Activated T-helper 1 cell treated with Interleukin-2 at 50 U/mL for 16 hours (primary cell): ENCODE measurements at places on chromosomes 5 and 9.

DNA sequence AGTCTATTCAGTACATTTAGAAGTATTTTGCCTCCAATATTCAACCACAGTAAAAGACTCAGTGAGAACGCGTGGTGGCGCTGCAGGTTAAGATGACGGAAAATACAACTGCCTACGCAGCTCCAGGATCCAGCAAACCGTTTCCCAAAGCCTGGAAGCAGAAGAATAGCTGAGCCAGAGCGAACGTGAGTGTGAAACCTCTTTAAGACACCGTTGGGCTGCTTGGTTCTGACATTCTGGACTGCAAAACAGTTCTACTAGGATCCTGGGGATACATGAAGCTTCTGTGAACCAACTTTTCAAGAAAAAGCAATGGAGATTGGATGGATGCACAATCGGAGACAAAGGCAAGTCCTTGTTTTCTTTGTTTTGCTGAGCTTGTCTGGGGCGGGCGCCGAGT is at the start of gene PCDHB16:
Gene PCDHB16 (plus strand): TSS at position 140 of the 400 bp plus-strand sequence. CDS start 173 bp downstream, at position 313.
- no peak for DNase-seq

DNA sequence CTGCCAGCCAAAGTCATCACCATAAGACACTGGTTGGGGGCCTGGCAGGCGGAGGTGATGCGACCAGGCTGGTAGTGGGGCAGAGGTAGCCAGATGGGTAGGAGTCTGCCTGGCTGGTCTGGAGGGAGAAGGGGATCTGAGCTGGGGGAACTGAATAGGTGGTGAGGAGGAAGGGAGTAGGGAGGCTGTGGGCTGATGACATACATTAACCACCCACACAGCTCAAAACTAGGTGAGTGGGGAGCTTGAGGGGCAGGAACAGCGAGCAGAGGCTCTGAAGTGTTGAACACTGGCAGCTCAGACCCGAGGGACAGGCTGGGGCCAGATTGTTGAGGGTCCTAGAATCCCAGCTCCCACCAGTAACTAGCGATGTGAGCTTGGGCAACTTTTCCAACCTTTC is 81.0 kb downstream of the DAB2IP start:
- DNase-seq: no peak

- DNase-seq: no peak
Measured at GRCh38 chr9:132312873-132313272, 41.9 kb downstream of the SETX start.

DNA sequence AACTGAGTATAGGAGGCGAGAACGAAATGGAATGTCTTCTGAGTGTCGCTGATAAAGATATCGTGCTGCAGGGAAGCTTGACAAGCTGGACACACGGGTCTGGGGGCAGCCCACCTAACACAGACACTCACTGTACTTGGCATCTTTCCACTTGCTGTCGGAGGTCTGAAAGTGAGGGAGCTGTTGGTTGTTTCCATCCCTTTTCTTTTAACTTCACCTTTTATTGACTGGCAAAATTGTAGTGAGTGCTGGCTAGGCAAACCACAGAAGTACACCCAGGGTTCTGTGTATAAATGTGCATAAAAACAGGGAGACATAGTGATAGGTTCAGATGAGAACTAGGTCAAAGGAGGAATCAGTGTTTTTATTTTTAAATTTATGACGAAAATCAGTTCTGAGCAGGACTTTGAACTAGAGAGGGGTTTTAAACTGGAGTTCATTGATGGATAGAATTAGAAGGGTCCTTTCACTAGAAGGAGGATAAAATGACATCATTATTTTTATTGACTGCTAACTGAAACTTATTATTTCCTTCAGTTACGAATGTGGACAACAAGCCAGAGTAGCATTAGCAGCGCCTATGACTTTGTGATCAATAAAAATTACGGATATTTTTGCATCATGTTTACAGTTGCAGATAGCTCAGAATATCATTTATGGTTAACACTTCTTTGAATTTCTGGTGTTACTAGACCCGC is 817 bp downstream of the GAPVD1 start:
- no peak for DNase-seq

GRCh38 chr9:86185872-86186271 is 73.6 kb downstream of the C9orf153 start:
- DNase-seq: no peak

DNA sequence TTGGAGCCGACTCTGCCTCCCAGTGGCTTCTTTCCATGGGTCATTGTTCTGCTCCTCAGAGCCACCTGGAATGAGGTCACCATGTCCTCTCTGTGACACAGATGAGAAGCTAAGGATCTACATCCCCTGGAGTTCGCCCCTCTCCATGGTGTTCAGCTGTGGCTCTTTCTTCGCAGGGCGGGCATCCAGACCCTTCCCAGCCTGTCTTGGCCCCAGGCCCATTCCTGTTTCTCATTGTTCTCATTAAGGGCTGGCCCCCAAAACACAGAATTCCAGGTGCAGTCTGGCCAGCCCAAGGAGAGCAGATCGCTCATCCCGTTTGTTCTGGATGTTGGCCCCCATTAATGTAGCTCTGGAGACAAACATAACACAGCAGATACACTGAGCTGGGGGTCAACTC is 66.4 kb upstream of the COL15A1 start:
- no peak for DNase-seq

DNA sequence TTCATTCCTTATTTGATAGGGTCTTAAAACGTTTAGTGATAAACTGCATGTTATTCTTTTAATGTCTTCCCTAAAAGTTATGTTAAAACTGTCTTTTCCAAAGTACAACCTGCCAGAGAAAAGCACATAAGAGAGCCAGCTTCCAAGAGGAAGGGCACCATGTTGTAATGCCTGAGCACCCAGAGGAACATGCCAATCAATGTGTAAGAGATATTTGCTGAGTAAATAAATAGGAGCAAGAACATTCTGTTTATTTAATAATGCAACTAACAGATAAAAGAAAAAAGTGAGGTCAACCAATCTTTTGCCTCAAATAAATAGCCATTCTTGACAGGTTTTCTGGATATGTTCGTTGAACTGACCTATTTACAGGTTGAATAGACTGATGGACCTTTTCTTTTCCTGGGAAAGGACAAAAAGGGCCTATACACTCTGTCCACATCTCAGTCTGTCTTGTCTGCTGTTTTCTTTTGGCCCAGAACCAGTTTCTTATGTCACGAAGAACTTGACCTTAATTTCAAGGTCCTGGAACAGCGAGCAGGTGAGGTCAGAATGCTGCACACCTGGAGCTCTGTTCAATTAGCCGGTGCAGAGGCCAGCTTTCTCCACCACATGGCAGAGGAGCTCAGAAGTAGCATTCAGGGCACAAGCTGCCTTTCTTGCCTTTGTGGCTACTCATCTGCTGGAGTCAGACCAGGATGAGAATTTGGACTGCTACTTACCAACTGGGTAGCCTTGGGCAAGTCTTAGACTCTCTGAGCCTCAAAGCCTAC is 77.7 kb downstream of the PLCXD3 start:
- no peak for DNase-seq

DNA sequence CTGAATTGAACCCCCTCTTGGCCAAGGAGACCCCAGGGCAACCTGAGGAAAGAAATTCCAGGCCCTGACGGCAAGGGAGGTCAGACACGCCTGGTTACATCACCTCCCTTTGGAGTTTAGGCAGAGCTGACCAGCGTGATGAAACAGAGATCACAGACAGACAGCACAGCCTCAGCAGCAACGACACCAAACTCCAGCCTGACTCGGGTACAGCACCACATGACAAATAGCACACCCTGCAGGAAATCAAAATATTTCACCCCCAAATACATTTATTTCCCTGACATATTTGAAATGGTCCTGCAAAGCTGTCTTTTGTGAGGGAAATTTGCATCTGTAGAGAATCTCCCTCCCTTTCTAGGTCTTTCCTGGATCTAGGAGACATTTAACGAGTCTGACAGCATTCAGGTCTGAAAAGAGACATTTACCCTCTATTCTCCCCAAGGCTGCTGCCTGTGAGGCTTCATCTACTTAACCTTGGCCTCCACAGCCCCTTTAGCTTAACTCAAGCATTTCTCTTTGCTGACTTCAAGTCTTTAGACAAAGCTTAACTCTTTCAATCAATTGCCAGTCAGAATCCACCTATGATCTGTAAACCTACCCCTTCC is 2.6 kb downstream of the QSOX2 start:
- DNase-seq: no peak

- DNase-seq: no peak
Measured at GRCh38 chr5:134462761-134463160, 51.1 kb upstream of the CDKN2AIPNL start.

- no peak for DNase-seq
Measured at GRCh38 chr5:151159649-151160373, 2.2 kb upstream of the ANXA6 start.

GRCh38 chr5:40314275-40314674 is 365.4 kb upstream of the PTGER4 start:
- no peak for DNase-seq

GRCh38 chr9:117494401-117495090 is 79.7 kb upstream of the ASTN2 start:
- no peak for DNase-seq

DNA sequence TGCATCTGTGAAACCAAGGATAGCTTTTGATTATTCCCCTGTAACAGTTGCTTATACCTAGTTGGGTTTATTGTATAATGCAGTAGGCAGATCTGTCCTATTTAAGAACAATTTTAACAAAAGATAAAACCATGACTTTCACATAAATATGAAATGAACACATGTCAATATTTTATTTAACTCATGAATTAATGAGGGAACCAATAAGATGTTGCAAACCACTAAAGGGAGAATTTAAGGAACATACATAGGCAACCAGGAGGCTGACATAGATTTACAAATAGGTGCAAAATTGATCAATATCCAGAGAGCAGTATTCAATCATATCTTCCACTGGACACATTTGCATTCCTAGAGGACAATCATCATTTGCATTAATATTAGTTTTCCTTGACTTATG is 280.0 kb upstream of the BRINP1 start:
- DNase-seq: no peak

GRCh38 chr5:67115246-67115645 is 81.4 kb downstream of the CD180 start:
- no peak for DNase-seq

DNA sequence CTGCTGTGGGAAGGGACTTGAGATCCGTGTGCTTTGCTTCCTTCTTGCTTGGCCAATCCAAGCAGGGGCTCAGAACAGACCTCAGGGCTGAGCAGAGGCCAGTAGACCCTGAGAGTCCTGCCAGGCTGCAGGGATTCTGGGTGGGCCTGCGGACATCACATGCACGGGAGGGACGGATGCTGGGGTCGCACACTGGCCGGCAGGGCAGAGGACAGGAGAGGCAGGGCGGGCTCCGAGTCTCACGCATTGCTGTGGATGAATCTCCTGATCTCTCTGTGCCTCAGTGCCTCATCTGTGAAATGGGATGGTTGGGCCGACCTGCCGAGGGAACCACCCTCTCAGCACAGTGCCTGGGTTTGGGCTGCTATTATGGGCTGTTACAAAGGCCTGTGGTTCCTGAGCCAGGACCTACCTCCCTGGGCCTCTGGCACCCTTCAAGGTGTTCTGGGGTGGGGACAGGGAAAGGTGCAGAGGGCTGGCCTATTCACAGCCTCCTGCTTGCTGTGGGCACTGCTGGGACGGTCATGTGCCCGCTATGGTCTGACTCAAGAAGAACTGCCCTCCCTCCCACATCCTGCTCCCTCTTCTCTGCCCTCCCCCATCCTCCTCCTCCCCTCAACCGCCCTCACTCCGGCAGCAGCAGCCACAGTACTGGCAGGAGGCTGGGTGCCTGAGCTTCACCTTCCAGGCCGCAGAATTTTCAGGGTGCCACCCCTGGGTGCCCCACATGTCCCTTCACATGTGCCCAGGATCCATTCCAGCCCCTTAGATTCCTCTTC is 43.3 kb downstream of the NCS1 start:
- DNase-seq: no peak

- no peak for DNase-seq
Measured at GRCh38 chr5:68707575-68707974, 386.2 kb upstream of the SLC30A5 start.

DNA sequence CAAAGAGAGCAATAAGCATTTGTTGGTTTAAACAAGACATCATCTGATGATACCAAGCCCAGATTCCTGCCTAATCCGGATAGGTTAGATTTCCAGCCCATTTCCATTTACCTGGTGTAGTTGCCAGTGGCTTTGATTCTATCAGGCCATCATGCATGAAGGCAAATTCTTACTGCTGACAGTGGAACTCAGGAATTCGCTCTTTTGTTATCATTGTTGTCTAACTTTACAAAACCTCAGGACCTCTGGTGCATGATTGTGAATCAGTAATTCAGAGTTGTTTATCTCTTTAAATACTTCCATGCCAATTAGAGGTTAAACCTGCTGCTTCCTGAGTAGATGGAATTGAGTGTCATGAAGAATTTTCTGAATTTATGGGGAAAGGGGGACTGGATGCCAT is 76.5 kb downstream of the C9orf152 start:
- DNase-seq: no peak

DNA sequence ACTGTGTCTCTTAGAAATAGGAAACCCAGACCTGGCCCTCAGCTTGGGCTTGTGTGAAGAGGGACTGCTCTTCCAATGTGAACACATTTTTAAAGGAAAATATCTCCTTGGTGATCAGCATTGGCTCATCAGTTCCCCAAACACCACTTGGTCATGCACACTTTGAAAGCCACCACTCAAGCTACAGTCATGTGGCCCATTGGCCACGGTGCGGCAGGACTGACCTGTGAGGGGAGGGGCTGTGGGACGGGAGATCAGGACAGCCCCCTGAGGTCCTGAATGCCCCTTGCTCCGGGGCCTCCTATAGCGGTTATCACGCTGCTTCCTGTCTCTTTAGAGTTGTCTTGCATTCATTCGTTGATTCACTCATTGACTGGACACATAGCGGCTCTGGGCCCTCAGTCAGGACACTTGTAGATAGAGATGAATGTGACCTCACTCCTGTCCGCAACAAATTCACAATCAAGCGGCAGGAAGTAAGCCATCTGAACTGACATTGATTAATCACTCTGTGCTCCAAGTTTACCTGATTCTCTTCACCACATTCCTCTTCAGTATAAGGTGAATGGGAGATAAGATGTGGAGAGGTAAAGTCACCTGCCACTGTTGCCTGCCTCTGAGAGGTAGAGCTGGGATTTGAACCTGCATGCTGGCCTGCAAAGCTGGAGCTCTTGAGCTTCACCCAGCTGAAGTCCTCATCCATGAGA is 73.1 kb downstream of the COL15A1 start:
- DNase-seq: no peak

- DNase-seq: no peak
Measured at GRCh38 chr9:100426189-100426529, 784 bp upstream of the MSANTD3 start.

DNA sequence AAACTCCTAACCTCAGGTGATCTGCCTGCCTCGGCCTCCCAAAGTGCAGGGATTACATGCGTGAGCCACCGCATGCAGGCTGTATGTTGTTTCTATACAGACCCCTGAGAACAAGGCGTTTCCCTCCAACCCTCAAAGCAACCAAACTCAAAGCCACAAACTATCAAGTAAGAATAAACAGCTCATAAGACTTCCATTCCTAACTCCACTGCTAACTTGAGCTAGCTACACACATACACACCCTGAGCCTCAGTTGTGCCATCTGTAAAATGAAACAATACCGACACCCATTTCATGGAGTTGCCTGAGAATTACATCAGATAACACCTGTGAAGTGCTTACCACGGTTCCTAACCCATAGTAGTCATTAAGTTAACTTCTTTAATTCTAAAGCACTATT is 70.8 kb downstream of the SERINC5 start:
- DNase-seq: no peak
